ENCODE measurements at places on chromosomes 11 and 22.

- DNase-seq: no peak
Measured at GRCh38 chr11:79422866-79423265, 18.0 kb downstream of the TENM4 start.

DNA sequence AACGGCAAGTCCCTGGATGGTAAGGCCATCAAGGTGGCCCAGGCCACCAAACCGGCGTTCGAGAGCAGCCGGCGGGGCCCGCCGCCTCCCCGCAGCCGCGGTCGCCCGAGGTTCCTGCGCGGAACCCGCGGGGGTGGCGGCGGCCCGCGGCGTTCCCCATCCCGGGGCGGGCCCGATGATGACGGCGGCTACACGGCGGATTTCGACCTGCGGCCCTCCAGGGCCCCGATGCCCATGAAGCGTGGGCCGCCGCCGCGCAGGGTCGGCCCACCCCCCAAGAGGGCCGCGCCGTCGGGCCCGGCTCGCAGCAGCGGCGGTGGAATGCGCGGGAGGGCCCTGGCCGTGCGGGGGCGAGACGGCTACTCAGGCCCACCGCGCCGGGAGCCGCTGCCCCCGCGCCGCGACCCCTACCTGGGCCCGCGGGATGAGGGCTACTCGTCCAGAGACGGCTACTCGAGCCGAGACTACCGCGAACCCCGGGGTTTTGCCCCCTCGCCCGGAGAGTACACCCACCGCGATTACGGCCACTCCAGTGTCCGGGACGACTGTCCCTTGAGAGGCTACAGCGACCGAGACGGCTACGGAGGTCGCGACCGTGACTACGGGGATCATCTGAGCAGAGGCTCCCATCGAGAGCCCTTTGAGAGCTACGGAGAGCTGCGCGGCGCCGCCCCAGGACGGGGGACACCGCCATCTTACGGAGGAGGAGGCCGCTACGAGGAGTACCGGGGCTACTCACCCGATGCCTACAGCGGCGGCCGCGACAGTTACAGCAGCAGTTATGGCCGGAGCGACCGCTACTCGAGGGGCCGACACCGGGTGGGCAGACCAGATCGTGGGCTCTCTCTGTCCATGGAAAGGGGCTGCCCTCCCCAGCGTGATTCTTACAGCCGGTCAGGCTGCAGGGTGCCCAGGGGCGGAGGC lies 792 bp downstream of the RBMXL2 start:
- DNase-seq: no peak

- DNase-seq: no peak
Measured at GRCh38 chr22:36822581-36822980, 5.7 kb upstream of the PVALB start.

- no peak for DNase-seq
Measured at GRCh38 chr11:18490319-18490718, 34.7 kb downstream of the LDHAL6A start.

DNA sequence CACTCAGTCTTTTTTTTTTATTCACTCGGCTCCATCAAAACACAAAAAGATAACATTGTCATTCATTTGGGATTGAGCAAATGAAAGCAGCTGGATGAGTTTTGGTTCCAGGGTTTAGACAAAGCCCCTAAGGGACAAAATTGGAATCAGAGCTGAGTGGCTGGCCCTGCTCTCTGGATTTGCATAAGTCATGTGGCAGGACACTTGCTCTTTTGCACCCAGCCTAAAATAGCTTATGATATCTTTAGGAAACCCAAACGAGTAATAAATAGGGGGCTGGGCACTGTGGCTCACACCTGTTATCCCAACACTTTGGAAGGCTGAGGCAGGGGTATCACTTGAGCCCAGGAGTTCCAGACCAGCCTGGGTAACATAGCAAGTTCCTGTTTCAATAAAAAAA lies 11.0 kb upstream of the TMEM121B start:
- no peak for DNase-seq

DNA sequence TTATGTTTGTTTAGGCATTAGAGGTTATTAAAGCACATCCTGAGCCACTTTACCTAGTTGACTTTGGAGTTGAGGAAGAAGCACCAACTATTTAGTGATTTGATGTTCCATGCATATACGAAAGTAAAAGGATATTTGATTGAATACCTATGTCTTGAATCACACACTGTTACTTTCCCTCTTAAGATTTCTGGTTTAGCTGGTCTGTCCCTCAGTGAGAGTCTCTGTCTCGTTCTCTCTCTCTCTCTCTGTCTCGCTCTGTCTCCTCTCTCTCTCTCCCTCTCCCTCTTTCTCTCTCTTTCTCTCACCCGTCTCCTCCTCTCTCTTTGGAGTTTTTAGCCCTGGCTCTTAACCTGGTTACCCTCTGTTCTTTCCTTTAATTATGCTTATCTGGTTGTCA lies 11.0 kb downstream of the CTNND1 start:
- DNase-seq: no peak

DNA sequence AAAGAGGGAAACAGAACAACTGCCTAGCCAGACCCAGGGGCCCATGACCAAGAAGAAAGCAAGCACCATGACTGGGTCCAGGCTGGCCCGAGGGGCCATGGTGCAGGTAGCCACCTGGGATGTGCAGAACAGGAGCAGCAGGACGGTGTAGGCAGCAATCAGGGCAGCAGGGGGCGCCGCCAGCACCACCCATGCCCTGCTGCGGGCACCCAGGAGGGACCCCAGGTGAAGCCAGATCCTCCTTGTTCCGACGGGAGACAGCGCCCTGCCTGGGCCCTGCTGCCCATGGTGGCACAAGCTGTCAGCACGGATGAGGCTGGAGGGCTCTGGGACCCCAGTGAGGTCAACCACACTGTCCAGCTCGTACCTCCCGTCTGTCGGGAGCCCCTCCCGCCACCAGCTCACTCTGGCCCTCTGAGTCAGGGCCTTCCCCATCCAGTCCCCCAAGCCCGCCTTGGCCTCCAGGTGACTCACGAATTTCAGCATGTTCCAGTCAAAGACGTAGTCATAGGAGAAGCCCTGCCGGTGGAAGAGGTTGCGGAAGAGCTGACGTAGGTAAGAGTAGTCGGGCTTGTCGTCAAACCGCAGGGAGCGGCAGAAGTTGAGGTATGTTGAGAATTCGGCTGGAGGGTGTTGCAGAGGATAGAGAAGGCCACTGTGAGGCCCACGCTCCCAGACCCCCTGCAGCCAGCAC lies 18.8 kb downstream of the CSNK1E start:
- no peak for DNase-seq

DNA sequence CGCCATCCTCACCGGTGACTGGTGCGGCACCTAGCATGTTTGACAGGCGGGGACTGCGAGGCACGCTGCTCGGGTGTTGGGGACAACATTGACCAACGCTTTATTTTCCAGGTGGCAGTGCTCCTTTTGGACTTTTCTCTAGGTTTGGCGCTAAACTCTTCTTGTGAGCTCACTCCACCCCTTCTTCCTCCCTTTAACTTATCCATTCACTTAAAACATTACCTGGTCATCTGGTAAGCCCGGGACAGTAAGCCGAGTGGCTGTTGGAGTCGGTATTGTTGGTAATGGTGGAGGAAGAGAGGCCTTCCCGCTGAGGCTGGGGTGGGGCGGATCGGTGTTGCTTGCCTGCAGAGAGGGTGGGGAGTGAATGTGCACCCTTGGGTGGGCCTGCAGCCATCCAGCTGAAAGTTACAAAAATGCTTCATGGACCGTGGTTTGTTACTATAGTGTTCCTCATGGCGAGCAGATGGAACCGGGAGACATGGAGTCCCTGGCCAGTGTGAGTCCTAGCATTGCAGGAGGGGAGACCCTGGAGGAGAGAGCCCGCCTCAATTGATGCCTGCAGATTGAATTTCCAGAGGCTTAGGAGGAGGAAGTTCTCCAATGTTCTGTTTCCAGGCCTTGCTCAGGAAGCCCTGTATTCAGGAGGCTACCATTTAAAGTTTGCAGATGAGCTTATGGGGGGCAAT lies 1.1 kb downstream of the NEAT1 start:
- no peak for DNase-seq

DNA sequence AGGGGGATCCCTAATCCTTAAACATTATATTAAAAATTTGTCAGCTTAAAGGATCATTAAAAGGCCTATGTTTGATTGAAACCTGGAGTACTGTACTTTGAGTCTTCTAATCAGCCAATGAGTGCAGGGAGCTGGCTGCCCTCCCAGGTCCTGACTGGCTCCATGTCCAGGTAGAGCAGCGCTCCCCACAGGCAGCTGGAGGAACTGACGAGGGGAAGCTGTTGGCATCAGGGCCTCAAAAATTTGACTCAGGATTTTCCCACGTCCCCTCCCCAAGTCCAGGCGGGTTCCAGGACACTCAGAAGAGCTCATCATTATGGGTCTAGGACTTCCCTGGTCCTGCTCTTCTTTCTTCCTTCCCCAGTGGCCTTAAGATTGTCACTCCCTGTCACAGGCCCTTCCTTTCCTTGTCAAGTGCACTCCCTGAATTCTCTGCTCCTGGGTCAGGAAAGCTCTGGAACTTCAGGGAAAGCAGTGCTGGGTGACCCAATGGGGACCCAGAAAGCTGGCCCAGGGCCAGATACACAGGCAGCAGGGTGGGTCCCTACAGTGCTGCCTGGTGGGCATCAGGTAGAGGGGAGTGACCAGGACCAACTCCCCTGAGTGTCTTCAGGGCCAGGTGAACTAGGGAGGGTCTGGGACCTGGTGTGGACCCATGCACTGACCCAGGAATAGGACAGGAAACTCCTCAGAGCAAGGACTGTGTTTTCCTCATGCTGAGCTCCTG lies 65.5 kb downstream of the GGTLC2 start:
- peak; percentile 2 for DNase-seq

GRCh38 chr11:46857666-46858065 lies 11.6 kb upstream of the CKAP5 start:
- DNase-seq: no peak

DNA sequence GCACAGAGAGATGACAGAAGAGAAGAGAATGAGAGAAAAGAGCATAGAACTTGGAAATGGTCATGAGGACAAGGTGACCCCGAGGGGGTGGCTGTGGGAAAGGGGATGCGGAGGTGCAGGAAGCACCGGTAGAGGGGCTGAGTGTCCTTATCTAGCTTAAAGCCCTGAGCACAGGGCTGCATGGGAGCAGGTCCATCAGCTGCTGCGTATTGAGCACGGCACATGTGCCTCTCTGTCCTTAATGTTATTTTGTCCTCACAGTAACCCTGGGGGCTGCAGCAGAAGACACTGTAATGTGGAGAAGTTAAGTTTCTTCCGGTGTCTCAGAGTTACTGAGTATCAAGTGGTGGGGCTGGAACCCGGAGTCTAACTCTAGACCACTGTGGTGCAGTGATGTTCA lies 94.4 kb upstream of the OR4B1 start:
- DNase-seq: no peak

Measured in NCI-H1694 (cell line).